ENCODE measurements at places on chromosomes 12 and 14.
A peak's percentile ranks its signal among the peaks of the same experiment; 100 is the strongest.

DNA sequence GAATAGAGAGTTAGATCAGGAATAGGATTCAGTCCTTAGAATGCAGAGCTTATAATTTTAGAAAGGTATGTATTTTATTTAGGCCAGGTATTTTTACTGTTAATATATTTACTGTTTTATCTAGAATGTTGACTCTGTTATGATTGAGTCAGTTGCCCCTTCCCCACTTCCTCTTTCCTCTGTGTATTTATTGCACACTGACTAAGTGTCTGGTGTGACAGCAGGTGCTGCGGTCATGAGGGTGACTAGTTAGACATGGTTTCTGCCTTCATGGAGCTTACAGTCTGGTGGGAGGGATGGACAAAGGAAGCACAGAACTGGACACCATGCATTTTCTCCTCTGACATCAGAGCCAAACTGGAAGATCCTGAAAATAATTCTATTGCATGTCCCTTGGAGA lies 159.8 kb downstream of the CACNA1C start:
- no peak for DNase-seq

GRCh38 chr12:46265102-46265501 lies 3.7 kb downstream of the SLC38A1 start:
- no peak for DNase-seq

DNA sequence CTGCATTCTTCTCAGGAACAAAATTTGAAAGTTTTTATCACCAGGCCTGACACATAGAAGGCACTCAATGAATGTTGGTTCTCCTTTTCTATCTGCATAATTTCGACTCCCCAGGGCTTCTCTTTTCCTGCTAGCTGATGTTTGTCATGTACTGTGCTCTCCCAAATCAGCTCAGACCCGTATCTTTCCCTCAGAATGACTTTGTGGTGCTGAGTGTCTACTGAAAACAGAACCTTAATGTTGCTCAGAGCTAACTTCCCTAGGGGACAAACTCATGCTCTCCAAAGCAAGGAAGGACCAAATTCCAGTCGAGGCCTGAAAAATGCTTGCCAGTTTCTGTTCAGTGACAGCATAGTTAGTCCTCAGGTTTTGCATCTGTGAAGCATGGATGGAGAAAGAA lies 1.9 kb downstream of the ARHGDIB start:
- DNase-seq: no peak

- DNase-seq: no peak
Measured at GRCh38 chr12:31954925-31955858, 4.0 kb upstream of the RESF1 start.

DNA sequence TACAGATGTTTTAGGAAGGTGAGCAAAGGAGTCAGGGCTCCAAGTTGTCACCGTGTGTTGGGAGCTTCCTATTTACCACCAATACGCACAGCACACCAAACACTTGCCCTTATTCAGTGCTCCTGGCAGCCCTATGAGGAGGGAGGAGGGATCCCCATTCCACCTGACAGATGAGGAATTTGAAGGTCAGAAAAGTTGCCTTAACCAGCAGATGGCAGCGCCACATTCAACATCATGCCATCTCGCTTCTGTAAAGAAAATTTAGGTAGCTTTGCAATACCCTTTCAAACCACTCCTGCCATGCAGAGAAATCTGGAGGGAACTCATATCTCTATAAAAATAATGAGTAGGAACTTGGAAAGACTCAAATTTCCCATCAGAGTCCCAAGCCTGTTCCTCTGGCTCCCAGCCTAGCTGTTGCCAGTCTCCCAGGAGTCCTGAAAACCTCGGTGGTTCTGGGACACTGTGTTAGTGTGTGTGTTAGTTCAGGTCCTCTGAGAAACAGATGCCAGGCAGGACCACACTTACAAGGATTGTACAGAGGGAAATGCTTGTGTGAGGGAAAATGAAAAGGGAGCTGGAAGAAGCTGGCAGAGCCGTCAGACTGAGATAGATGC lies 410.5 kb downstream of the MED13L start:
- no peak for DNase-seq

DNA sequence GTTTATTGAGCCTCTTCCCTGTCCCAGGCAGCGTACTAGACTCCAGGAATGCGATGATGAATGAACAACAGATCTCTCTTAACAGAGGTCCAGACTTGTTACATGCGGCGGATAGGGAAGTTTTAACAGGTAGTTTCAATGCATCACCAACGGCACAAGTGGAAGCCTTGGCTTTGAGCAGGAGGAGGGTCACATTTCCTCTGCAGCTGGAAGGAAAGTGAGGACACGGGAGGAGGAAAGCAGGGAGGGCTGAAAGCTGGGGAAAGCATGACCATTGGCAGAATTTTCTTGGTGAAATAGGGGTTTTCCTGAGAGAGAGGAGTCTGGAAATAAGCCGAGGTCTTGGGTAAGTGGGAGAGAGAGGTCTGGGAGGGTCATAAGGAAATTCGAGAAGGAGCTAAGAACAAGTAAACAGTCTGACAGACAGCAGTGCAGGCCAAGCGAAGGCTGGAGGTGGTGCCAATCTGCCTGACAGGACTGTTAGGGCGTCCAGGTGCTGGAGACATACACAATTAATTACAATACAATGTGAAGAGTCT lies 15.4 kb downstream of the BHLHE41 start:
- no peak for DNase-seq

GRCh38 chr12:116920939-116921338 lies 10.2 kb downstream of the FBXW8 start:
- DNase-seq: no peak

GRCh38 chr12:77152623-77153193 lies 87.3 kb upstream of the E2F7 start:
- no peak for DNase-seq

- no peak for DNase-seq
Measured at GRCh38 chr12:52243856-52244614, 11.0 kb downstream of the KRT7 start.

GRCh38 chr14:53152184-53152886 lies 788 bp downstream of the DDHD1 start:
- peak; percentile 63 for DNase-seq

- DNase-seq: no peak
Measured at GRCh38 chr12:80273144-80273543, 170.9 kb upstream of the PTPRQ start.

- DNase-seq: no peak
Measured at GRCh38 chr12:94623161-94623920, 27.0 kb downstream of the TMCC3 start.

GRCh38 chr14:52538623-52539022 lies 13.7 kb downstream of the TXNDC16 start:
- DNase-seq: no peak

GRCh38 chr12:77133566-77133965 lies 68.2 kb upstream of the E2F7 start:
- DNase-seq: no peak

DNA sequence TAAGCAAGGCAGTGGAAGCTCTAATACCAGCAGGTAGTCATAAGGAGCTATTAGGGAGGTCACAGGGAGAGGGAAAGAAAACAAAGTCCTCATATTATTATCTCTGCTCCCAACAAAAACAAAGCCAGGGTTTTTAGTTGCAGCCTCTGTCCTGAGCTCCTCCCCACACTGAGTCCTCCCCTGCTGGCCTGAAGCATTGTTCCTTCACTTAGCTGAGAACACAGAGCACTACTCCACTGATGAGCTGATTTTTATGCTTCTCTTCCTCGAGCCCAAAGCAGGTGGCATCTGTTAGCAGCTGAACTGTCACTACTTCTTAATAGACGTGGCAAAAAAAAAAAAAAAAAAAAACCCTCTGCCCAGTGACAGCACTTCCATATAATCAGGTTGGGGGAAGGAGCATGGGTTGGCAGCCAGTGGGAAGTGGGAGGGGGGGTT lies 10.5 kb upstream of the STAC3 start:
- DNase-seq: no peak

- DNase-seq: no peak
Measured at GRCh38 chr14:23378612-23379220, 1.9 kb downstream of the CMTM5 start.

GRCh38 chr14:74517731-74518130 lies 24.2 kb downstream of the ISCA2 start:
- DNase-seq: no peak

DNA sequence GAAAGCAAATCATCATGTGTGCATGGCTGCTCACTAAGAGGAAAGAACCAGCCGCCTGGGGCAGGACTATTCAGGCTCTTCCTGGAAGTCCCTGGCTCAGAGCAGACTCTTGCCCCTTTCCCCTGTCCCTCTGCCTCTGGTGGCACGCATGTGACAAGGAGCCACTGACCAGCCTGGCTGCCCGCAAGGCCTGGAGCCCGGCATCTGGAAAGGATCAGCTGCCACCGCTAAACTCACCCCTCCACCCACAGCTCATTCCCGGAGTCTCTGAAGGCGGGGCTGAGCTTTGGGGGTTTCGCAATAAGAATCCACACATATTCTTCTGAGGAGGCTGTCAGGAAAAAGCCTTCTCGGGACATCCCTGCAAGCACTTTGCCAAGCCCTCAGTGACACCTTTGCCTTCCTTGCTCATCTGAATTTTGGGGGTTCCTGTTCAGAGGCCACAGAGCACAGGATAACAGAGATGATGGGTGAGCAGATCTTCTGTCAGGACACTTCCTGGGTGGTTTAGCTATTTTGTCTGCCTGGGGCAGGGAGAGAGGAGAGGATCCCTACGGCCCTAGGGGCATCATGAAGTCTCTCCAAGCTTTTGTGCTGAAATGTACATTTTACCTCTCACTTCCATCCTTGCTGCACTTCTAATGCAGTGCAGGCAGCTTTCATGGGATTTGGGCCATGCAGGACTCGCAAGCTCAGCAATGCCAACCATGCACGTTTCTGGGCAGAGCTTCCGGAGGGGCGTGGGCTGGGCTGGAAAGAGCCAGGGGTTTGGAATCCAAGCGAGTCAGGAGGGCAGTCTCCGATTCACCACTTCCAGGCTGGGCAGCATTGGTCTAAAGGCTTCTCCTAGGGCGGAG lies 124.8 kb upstream of the MAP1LC3B2 start:
- no peak for DNase-seq

DNA sequence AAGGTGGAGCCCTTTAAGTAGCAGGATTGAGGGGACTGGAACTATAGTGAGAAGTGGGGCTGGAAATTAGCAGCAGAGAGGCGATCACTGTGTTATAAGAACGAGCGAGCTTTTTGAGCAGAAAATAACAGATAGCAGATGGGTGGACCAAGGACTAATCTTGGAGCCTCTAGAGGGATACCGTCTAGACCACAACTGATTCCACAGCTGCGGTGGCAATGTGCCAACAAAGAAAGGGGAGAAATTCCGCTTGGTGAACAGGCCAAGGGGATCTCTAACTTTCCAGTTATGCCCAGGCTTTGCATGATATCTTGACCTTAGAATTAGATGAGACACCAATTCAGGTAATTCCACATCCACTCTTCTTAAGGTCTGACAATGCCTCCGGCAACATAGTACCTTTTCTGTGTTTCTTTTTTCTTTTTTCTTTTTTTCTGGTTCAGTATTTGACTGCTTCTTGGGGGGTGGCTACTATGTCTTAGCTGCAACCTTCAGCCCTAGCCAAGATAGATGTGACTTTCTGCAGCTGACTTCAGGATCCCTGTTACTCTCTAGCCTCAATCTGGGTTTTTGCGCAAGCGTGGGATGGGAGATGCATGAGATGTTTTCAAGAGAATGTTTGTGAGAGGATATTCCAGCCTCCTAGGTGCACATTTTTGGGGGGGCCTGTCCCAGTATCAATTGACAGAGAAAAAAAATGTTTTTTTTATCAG lies 143.4 kb upstream of the CPSF6 start:
- no peak for DNase-seq

- DNase-seq: no peak
Measured at GRCh38 chr14:94483729-94484275, 7.8 kb upstream of the SERPINA9 start.

DNA sequence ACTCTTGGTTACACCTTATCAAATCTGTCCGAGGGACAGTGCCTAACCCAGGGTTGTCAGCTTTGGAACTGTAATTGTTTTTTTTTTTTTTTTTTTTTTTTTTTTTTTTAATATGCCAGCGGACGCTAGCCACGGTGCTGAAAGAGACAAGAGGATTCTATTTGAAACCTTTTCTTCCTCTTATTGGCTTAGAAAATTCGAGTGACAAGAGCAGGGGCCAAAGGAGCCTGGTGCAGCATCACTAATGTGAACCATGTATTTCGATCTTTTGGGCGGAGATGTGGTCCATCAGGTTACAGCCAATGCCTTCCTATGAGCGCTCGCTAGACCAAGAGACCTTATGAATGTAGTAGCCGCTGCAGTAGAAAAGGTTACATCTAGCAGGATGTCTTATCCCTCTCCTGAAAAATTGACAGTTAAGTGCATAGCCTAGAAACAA lies 922 bp downstream of the PTPRR start:
- DNase-seq: no peak

DNA sequence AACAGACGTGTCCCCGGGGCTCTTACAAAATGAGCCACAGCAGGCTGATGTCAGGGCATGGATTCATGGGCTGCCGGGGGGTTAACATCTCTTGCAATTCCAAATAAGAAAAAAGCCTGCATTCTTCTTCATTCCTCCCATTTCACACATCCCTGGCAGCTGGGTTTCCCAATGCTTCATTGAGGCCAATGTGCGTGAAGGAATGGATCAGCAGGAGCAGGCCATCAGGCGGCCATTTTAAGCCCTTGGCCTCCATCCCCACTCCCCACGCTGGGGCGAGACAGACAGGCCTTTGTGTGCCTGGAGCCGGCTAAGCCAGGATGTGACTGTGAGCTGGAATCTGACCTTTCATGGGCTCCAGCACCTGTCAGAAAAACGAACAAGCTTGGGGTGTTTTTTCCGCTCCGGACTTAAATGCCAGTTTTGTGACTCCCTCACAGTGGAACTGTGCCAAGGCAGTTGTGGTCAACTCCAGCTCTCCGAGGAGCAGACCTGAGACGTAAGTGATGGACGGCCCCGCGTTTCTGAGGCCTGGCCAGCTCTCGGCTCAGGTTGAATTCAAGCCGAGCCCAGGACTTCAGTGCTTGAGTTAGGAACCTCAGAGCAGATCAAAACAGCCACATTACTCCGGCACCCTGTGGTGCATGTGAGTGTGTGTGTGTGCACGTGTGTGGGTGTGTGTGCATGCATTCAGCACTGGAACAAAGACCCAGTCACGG lies 133.1 kb downstream of the TMEM30B start:
- no peak for DNase-seq

DNA sequence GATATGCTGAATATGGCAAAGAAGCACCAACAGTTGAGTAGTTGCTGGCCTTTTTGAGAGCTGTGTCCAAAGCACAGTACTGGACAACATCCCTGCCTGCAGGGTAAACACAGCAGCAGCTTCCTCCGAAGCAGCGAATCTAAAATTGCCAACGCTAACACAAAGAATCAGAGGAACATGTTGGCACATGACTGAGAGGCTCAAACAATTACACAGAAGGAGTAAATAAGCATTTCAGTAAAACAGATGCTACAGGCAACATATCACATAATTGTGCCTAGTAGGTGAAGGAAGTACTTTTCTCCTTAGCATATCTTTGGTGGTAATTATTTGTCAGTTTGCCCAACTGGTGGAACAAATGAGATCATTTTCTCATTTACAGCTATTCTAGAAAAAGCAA lies 52.1 kb downstream of the KICS2 start:
- no peak for DNase-seq

GRCh38 chr12:123840765-123841425 lies 78.8 kb downstream of the DNAH10 start:
- DNase-seq: no peak

- DNase-seq: no peak
Measured at GRCh38 chr12:46915836-46916235, 90.0 kb upstream of the SLC38A4 start.

- no peak for DNase-seq
Measured at GRCh38 chr12:113921430-113921829, 44.7 kb downstream of the RBM19 start.

- DNase-seq: no peak
Measured at GRCh38 chr12:14239935-14240872, 125.3 kb upstream of the ATF7IP start.

- DNase-seq: no peak
Measured at GRCh38 chr14:46250113-46250703, 401.4 kb downstream of the RPL10L start.

GRCh38 chr12:28603239-28603638 lies 413.0 kb downstream of the CCDC91 start:
- no peak for DNase-seq
